ENCODE measurements at places on chromosomes 6 and 20.

DNA sequence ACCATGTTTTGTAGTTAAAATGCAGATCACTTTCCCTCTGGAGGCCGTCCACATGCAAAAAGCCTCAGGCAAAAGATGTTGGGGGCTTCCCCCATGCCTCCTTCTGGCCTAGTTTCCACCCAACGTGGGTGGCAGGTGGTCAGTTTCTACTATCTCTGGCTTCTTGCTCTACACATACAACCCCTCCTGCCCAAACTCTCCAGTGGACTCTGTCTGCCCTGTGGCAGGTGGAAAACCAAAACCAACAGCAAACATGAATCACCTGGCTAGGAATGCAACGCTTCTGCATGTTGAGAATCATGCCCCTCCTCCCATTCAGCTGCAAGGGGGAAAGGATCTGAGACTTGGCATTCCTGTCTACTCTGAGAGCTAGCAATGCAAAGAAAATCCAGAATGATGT is 94.8 kb downstream of the MBOAT1 start:
- no peak for DNase-seq

GRCh38 chr6:31190488-31190887 is 20.0 kb upstream of the POU5F1 start:
- no peak for DNase-seq

DNA sequence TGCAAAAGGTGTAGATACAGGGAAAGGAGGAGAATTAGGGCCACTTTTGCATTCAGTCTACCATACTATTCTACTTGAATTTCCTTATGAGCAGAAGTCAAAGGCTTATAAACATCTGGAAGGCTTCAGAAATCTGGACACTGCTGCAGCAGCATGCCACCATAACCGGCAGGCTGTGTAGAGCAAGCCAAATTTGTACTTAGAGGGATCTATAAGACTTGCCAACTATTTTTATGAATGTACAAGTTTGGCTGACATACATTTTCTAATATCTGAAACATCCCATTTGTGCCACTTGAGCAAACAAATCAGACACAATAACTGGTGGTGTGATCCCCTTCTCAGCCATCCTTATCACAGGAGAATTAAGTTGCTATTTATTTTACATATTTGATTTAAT is 14.0 kb upstream of the PLCB1 start:
- DNase-seq = peak; percentile 56

- DNase-seq = no peak
Observed at GRCh38 chr6:7562769-7563168, 21.3 kb downstream of the DSP start.

- no peak for DNase-seq
Observed at GRCh38 chr20:10654250-10654610, 19.6 kb downstream of the JAG1 start.

DNA sequence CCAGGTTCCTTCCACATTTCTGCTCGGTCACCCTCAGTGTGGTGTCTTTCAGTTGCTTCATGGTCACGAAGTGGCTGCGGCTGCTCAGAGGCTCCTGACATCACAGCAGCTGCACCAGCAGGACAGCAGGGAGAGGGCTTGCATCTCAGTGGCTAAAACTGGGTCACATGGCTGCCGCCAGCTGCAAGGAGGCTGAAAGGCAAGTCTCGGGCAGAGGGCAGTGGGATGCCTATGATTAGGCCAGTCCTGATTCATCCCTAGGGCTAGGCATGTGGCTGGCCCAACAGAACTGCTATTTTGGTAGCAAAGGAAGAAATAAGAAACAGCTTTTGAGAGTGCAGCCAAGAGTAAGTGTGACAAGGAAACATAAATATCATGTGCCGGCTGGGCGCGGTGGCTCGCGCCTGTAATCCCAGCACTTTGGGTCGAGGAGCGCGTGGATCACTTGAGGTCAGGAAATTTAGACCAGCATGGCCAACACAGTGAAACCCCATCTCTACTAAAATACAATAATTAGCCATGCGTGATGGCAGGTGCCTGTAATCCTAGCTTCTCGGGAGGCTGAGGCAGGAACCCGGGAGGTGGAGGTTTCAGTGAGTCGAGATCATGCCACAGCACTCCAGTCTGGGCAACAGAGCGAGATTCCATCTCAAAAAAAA is 46.6 kb downstream of the RBM38 start:
- DNase-seq = no peak

- DNase-seq = no peak
Observed at GRCh38 chr6:85435851-85436250, 14.0 kb upstream of the NT5E start.

DNA sequence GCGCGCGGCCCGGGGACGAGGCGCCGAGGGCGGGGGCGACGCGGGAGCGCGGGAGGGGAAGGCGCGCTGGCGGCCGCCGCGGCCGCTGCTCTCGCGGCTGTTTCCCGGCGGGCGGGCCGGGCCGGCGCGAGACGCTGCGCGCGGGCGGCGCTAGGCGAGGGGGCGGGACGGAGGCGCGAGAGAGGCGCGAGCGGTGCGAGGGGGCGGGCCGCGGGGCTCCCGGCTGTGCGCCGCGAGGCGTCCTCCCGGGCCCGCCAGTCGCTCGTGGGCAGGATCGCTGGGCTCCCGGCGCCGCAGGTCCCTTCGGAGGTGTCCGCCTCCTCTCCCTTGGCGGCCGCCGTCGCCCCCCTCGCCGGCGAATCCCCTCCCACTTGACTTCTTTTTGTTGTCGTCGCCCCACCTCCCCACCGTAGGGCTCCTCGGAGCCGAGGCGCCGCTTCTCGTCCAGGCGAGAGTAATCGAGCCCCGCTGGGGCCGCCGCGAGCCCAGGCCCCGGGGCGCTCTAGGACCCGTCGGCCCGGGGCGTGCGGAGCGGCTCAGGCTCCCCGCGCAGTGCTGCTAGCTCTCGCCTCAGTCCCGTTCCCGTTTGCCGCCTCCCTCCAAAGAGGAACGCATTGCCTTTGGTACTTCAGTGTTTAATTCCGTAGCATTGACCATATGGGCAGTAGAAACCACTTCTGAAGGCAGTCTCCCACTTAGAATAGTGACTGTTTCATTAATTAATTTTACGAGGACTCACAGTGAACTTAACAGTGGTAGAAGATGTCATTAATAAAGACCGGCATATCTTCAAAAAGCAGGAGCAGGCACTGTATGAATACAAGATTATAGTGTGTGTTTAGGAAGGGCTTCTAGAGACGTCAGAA is at the start of gene RANBP9:
TSS of gene RANBP9 (minus strand) at position 103 of the 866 bp plus-strand sequence. CDS start 330 bp downstream, outside the sequence.
- DNase-seq = peak; percentile 92

GRCh38 chr6:37502703-37503291 is 3.1 kb upstream of the CCDC167 start:
- no peak for DNase-seq

DNA sequence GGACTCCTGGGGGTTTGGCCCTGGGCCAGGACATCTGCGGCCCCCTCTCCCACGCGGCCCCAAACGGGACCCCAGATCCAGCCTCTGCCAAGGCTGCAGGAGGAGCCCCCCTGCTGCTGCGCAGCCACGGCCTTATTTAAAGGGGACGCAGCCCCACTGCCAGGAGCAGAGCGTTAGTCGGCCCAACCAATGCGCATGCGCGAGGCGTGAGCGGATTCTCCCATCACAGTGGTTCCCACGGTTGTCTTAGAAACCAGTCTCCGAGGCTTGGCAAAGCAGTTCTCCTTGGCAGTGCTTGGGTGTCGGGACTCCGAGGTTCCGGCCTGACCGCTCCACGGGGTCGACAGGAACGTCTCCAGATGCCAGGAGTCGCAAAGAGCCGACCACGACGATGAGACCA is 288.3 kb upstream of the ZNF337 start:
- DNase-seq = peak; percentile 46

GRCh38 chr6:351011-351866 is 40.3 kb upstream of the IRF4 start:
- DNase-seq = no peak

GRCh38 chr6:94130478-94130877 is 711.1 kb upstream of the EPHA7 start:
- DNase-seq = no peak

DNA sequence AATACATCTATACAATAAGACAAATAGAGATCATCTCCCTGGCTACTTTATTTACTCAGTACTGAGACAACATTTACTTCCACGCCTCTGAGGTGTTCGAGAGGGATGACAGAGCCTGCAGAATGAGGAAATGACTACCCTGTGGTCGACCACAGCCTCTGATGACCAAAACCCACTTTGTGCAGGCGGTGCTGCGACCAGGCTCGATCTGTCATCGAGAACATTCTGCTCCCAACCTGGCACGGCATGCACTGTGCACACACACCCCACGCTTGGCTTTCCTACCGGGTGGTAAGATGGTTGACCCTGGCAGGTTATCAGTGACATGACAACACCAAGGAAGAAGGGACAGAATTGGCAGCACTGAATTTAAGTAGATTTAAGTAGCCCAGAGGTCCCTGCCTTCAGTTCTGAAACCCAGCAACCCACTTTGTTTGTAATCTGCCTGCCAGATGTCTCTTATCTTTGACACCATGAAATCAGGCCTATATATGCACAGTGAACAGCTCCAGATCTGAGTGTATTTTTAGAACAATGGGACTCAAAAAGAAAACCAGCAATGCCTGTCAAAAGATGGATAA is 42.6 kb downstream of the TTI1 start:
- DNase-seq = peak; percentile 79

DNA sequence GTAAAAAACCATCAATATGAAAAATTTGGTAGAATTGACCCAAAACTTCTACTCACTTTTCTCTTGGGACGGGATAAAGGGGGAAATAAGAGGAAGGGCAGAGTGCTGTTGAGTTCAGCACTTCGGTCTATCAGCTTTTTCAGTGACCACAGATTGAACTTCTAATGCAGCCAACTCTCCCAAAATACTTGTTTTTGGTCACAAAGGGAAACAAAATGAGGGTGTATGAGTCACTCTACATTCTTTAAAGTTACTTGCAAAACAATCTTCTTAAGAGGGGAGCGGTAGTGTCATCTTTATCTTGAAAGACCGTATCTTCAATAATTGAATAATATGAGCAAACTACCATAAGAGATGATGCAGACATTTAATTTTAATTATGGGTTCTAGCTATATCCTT is 661.3 kb downstream of the CD109 start:
- DNase-seq = peak; percentile 60

GRCh38 chr20:51028616-51029212 is 5.8 kb upstream of the KCNG1 start:
- DNase-seq = no peak

GRCh38 chr6:53979468-53980067 is 131.7 kb upstream of the MLIP start:
- peak; percentile 52 for DNase-seq

GRCh38 chr6:12530345-12530744 is 186.2 kb upstream of the PHACTR1 start:
- DNase-seq = no peak

DNA sequence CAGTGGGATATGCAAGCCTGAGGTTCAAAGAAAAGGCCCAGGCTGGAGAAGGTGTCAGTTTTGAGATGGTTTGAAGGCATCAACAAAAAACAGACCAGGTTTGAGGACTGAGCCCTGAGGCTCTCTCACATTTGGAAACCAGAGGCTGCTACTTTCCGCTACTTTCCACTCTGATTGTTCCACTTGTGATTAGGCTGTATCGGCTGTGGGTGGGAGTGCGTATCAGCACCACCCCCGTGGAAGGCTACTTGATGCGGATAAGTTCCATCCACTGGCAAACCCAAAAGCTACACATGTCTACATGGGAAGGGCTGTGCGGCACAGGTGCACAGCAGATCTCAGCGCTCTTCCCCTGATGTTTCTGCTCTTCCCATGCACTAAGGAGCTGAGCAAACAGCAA is 198.7 kb downstream of the GMPR start:
- DNase-seq = no peak

GRCh38 chr6:149905911-149906371 is 8.0 kb upstream of the RAET1E start:
- no peak for DNase-seq

GRCh38 chr20:37468886-37469285 is 52.2 kb upstream of the NNAT start:
- no peak for DNase-seq

GRCh38 chr6:66814156-66814555 is 1107.1 kb upstream of the EYS start:
- no peak for DNase-seq

GRCh38 chr6:1657116-1657770 is 47.5 kb downstream of the FOXC1 start:
- DNase-seq = no peak

GRCh38 chr20:57670288-57671071 is 39.3 kb downstream of the PMEPA1 start:
- no peak for DNase-seq

DNA sequence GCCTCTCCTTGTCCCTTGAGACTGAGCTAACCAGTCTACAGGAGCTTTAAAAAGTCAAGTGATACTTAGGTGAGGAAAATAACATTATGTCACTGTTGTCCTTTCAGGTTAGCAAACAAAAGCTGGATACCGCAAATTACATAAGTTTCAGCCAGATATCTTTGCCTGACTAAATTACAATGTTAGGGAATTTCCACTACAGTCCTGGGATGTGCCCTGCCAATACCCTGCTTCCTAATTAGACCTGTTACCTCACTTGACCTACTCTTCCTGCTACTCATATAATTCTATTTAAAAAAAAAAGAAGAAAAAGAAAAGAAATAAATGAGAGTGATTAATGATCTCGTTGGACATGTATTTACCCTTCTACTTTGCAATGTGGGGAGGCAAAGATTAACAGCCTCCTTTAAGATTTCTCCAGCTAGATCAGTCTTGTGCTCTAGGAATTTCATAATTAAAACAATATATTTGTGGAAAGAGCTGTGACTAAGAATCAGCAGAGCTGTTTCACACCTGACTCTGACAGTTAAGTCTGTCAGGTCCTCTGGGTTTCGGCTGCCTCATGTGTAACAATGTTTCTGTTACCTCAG is 318.9 kb downstream of the HDGFL1 start:
- peak; percentile 14 for DNase-seq

DNA sequence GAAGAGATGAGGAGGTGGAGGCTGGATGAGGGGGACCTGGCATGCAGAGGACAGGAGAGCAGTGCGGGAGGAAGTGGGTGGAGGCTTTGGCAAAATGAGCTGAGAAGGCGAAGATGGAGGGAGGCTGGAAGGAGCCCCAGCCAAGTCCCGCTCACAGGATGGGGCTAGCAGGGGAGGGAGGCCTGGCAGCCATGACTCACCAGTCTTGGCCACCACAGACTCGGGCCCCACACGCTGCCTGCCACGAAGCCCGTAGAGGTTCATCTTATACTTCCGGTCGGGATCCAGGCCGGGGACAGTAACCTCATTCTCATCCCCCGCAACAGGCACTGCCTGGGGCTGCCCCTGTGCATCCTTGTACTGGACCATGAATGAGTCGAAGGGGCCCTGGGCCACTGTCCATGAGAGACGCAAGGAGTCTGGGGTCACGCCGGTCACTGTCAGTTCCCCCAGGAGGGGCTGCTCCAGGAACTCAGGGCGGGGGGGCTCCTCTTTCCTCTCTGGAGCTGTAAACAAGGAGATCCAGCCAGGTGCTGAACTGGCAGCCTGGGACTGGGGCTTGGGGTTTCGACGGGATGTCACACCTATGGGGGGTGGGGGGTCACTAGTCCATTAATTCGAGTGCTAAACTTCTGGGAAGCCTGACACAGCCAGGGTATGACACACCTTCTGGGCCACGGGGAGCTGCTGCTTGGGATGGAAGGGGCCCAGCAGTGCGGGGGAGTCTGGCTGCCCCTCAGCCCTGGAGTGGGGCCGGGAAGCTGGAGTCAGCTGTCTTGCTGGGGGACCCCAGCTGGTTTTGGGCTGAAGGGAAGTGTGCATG is 27.8 kb downstream of the TNXB start:
- peak; percentile 94 for DNase-seq

All from AG10803 (cell line).